ENCODE measurements at places on chromosomes 11 and 22.

- DNase-seq, result no peak
Observed at GRCh38 chr22:25192406-25192805, 7.3 kb upstream of the CRYBB3 start.

GRCh38 chr11:65867284-65868071 lies 5.1 kb downstream of the EFEMP2 start:
- DNase-seq, result no peak

DNA sequence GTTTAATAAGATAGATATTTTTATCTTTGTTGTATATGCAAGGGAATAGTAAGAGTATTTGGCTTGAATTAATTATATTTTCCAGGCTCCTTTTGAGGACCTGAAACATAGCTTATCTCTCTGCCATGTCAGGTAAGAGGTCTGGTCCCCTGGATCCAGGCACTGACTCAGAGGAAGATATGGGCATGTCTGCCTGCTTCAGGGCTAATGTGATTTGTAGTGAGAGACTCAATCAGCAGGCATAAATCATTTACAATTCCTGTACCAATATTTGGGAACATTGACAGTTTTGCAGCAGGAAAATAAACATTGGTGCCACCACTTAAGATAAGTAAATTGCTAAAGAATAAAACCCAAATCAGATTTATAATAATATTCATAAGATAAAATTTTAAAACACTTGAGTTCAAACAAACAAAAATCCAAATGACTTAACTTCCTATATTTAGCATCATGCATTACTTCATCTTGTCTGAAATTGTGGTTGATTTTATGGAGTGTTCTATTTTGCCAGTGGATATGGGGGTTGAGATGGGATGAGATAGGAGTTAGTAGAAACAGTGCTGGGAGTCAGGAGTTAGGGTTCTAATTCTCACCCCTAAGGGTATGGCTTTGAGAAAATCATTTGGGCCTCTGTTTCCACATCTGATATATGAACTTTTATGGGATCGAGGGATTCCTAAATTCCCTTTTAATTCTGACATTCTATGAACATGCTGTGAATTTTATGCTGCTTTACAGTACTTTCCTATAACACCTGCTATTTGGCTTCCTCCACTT lies 5.1 kb upstream of the CALCA start:
- DNase-seq, result no peak

DNA sequence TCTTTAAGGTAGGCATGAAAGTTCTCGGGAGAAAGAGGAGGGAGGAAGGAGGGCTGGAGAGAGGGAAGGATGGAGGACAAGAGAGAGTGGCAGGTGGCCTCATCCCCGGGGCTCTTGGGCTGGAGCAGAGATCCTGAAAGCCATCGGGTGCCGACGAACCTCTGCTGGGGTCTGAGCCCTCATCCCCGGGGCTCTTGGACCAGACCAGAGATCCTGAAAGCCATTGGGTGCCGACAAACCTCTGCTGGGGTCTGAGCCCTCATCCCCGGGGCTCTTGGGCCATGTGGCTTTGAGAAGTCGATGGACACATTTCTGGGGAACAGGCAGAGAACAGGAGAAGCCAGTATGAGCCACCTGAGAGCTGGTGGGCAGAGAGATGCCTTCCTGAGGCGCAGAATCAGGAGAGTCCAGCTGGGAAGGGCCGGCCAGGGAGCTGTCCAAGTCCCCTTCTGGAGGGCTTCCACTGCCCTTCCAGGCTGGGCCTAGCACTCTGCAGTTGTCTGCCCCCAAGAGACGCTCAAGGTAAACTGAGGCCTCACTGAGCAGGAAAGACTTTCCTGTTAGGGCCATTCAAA lies 1398.1 kb downstream of the BRD1 start:
- no peak for DNase-seq

- DNase-seq, result no peak
Observed at GRCh38 chr11:43397251-43397650, 38.5 kb downstream of the TTC17 start.
